ENCODE measurements at places on chromosomes 1 and 21. TPM values are rescaled to one million over a fixed set of nuclear protein-coding genes. Genes with fewer than 3 reads are reported as not detected.
A peak's percentile ranks its signal among the peaks of the same experiment; 100 is the strongest.

DNA sequence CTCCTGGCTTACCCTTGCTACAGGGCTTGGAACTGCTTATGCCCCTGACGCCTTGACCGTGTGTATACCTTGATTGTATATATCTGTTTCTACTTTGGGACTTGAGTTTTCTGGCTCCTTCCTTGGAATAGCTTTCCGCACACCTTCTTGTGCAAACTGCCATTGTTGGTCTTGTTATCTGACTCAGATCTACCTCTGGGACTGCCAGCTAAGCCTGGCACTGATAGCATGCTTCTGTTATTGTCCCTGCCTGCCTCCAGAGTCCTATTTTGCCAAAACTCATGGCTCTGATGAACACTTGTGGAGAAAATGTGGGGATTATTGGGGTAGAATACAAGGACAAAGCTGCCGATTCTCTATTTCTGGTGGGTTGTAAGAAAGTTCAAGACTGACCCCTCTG lies 15.4 kb downstream of the FMOD start:
- DNase-seq = no peak

DNA sequence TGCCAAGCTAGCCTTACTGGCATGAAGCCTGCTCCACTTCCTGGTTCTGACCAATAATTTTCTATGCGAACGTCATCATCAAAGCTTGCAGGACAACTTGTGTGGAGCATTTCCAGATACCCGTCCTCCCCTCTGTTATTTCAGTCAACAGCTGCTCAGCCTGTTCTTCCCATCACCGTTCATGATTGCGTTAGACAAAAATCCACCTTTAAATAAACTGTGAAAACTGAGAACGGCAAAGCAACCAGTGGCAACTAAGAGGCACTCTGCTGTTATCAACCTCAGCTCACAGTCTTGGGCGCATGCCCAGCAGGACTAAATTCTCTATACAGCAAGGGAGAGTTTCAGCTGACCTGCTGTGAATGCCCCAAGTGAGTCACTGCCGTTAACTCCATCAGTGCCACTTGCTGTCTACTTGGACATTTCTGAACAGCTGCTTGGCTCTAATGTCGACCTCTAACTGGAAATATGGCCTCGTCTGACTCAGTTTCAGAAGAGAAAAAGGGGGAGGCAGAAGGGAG lies 207.4 kb upstream of the RUNX1 start:
- DNase-seq = peak; percentile 98

DNA sequence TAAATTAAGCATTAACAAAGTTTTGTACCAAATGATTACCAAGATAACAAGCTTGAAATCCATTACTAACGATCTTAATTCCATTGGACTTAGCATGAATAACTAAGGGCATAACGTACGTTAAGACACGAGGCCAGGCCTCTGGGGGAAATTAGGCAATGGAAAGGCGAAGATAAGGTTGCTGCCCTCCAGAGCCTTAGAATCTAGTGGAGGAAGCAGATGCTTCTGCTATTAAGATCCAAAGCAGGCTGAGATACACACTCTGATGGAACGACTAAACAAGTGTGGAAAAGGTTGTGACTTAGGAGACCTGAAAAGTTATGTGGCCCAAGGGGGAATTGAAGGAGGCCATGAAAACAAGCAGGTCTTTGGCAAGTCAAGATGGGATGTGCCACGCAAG lies 6.0 kb downstream of the AKNAD1 start:
- no peak for DNase-seq

Gene DPT
- total RNA-seq = not detected

Gene AQP10
- not detected for total RNA-seq

GRCh38 chr1:115107516-115108260 lies 18.4 kb upstream of the TSPAN2 start:
- DNase-seq = no peak

GRCh38 chr1:174160109-174160473 lies 771 bp downstream of the RABGAP1L start:
- peak; percentile 32 for DNase-seq

Gene RXFP4
- not detected for total RNA-seq
